ENCODE measurements at places on chromosomes 6 and 20. TPM values are rescaled to one million over a fixed set of nuclear protein-coding genes. Genes with fewer than 3 reads are reported as not detected.

GRCh38 chr6:138109042-138109997, 2.1 kb upstream of the PERP start:
- peak; percentile 61 for DNase-seq

GRCh38 chr20:53934421-53935343, 135.7 kb downstream of the BCAS1 start:
- DNase-seq, result peak; percentile 93

DNA sequence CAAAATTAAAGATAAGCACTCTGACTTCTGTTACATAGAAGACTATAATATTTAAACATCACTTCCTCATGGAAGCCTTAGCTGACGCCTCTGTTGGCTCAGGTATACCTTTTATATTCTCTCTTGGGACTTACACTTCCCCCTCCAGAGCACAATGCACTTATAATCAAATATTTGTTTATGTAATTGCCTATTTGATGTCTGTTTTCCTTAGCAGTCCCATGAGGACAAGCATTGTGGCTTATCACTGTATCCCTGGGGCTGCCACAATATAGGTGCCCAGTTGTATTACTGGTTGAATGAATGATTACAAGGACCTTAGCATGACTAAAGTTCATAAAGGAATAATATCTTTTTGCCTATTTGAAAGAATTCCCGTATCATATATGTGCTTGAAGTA, 186.7 kb upstream of the VGLL2 start:
- no peak for DNase-seq

DNA sequence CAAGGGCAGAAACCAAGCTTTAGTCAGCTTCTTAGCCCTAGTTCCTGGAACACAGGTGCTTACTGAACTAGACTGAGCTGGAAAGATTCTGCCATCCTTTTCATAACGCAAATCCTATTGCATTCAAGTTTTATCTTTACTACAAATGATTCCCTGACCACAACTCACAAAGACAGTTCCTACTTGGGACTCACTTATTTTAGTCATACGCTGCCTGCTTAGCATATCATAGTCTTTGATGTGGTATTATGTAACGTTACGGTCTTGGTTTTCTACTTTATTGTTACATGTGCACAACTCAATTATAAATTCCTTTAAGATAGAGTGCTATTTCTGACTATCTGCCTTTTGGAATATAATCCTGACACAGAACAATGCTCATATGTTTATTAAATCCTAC, 59.1 kb downstream of the BLOC1S5 start:
- DNase-seq, result no peak

GCNT2 gene
- total RNA-seq, result 22.5 TPM

- DNase-seq, result no peak
These were observed 70.5 kb upstream of the PRL start for GRCh38 chr6:22367346-22367745.

THBS2 gene
- total RNA-seq, result 164 TPM

ACTL10 gene
- total RNA-seq, result not detected

- no peak for DNase-seq
These were observed 2.1 kb upstream of the ZNF451 start for GRCh38 chr6:57087916-57088315.

DNA sequence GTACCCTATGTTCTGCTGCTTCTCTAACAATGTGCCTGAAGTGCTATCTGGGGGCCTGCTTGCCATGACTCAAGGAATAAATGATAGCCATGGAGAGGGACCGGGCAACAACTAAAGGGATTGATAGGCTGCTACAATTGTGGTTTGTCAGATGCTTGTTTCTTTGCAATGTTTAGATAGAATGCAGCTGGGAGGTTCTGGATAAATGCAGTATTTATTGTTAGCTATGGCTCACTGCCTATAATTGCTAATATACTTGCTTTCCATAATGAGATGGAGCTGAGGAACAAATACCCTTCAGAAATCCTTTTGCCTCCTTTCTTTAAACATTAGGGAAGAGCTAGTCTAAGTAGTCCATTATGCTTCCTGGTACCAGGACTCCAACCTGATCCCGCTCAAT, 575.2 kb upstream of the SYNCRIP start:
- no peak for DNase-seq

- DNase-seq, result no peak
These were observed 164.4 kb upstream of the QKI start for GRCh38 chr6:163250116-163250515.

DNA sequence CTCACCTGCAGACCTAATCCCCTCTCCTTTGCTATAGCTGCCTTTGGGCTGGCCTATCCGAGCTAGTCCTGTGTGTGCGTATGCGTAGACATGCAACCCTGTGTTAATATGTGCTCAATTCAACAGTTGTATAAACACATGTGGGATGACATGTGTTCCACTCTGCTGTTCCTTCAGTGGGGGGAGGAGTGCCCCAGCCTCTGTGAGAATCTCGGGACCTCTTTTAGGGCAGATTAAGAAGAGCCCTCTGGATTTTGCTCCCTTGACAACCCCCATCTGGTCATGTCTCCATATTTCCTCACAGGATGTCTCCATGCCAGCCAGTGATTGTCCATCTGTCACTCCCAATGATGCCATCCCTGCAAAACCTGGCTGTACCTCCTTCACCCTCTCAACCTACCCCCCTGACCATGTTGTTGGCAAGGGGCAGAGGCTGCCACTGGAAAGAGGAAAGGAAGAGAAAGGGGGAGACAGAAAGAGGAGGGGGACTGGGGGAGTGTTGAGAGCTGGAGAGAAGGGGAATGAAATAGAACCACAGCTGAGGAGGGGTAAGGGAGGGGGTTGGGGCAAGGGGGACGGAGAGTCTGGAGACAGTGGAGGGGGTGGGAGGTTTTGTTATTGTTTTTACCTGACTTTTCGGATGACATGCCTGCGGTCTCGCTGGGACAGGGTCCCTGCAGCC, 417 bp downstream of the PRRT1 start:
- DNase-seq, result no peak

DNA sequence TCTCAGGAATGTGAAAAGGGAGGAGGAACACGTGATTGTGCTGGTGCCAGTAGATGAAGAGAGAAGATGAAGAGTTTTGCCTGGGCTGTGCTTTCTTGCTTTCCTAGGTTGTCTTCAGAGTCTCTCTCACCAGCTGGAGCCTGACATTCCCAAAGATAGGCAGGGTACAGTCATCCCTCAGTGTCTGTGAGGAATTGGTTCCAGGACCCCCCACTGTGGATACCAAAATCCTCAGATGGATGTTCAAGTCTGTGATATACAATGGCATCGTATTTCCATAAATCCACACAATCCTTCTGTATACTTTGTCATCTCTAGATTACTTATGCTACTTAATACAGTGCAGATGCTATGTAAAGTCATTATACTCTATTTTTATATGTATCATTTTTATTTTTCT, 113.5 kb downstream of the SAMD5 start:
- no peak for DNase-seq

FAM110A gene
- total RNA-seq, result 10.1 TPM
